ENCODE measurements at places on chromosomes 16 and 17. TPM values are rescaled to one million over a fixed set of nuclear protein-coding genes. Genes with fewer than 3 reads are reported as not detected.

The SPATA32 gene
- not detected for total RNA-seq

The SLC16A6 gene
- total RNA-seq: 2.5 TPM

The TBX21 gene
- total RNA-seq: 0.39 TPM

The ARL2BP gene
- 40.1 TPM for total RNA-seq
